Activated B cell treated with CpG ODN at 0.5 μM for 24 hours (primary cell): ENCODE measurements at places on chromosomes 2 and 18. TPM values are rescaled to one million over a fixed set of nuclear protein-coding genes. Genes with fewer than 3 reads are reported as not detected.

DNA sequence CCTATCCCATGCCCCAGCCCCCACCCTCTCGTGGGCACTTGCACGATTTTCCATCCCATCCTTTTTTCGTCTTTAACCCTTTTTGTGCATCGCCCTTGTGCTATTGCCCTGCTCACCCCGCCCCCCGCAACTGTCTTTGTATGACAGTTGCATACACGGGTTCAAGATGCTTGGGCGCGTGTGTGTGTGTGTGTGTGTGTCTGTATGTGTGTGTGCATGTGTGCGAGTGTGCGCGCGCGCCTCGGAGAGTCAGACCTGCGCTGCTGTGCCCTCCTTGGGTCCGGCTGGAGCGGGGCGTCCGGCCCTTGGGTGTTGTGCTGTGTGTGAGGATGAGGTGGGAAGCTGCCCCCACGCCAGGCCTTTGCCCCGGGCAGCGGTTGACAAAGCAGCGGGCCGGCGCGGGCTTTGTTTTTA is 230.7 kb downstream of the HAUS1 start:
- H3K36me3 ChIP-seq: no peaks in the 10 kb centered on the region
- H3K27ac ChIP-seq: no peak overlapping the region
- H3K27me3 ChIP-seq: peaks cover 59% of the 10 kb centered on the region

GRCh38 chr2:230322561-230323384 is 4.2 kb upstream of the SP140L start:
- H3K27ac ChIP-seq: peak overlapping the region; percentile 51
- H3K4me1 ChIP-seq: peaks cover 82% of the 10 kb centered on the region
- no peak overlapping the region for H3K4me3 ChIP-seq
- DNase-seq: no peak
- H3K36me3 ChIP-seq: peaks cover 21% of the 10 kb centered on the region

GRCh38 chr2:207107131-207107530 is 58.6 kb downstream of the KLF7 start:
- H3K27me3 ChIP-seq: peaks cover 2% of the 10 kb centered on the region
- peaks cover 15% of the 10 kb centered on the region for H3K4me1 ChIP-seq
- peaks cover 25% of the 10 kb centered on the region for H3K36me3 ChIP-seq
- H3K4me3 ChIP-seq: no peak overlapping the region
- no peak for DNase-seq

GRCh38 chr2:133919285-133919684 is 334.6 kb upstream of the MGAT5 start:
- H3K27ac ChIP-seq: no peak overlapping the region
- H3K4me3 ChIP-seq: no peak overlapping the region
- H3K27me3 ChIP-seq: peaks cover 6% of the 10 kb centered on the region
- no peak for DNase-seq
- no peaks in the 10 kb centered on the region for H3K4me1 ChIP-seq
- no peaks in the 10 kb centered on the region for H3K36me3 ChIP-seq

- DNase-seq: no peak
- H3K4me1 ChIP-seq: no peaks in the 10 kb centered on the region
- no peak overlapping the region for H3K4me3 ChIP-seq
- no peaks in the 10 kb centered on the region for H3K27me3 ChIP-seq
These were observed 271.4 kb downstream of the GALNT13 start for GRCh38 chr2:154143105-154143504.

LIPG gene
- total RNA-seq: 0.29 TPM in 1 of 2 replicates, not detected in the other

ALK gene
- not detected in 2 replicates for total RNA-seq

DNA sequence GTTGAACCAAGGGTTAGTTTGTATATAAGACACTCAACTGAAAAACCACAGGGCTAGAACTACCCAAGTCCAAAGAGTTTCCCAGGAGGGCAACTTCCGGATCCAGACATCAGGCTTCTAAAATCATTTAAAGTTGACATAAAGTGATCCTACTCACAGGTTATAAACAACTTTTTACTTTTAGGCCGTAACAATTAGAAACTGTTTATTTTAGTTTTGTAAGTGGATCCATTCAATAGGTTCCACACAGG is 454.6 kb downstream of the MEIS1 start:
- H3K27me3 ChIP-seq: no peaks in the 10 kb centered on the region
- H3K27ac ChIP-seq: no peak overlapping the region
- no peak overlapping the region for H3K4me3 ChIP-seq
- DNase-seq: no peak

GRCh38 chr18:39571511-39571910 is 2005.9 kb upstream of the CELF4 start:
- no peaks in the 10 kb centered on the region for H3K36me3 ChIP-seq
- no peak for DNase-seq
- no peak overlapping the region for H3K4me3 ChIP-seq
- H3K27ac ChIP-seq: no peak overlapping the region
- no peaks in the 10 kb centered on the region for H3K27me3 ChIP-seq
- no peaks in the 10 kb centered on the region for H3K4me1 ChIP-seq

- H3K4me3 ChIP-seq: no peak overlapping the region
- peaks cover 38% of the 10 kb centered on the region for H3K27me3 ChIP-seq
- no peaks in the 10 kb centered on the region for H3K4me1 ChIP-seq
- DNase-seq: no peak
- H3K27ac ChIP-seq: no peak overlapping the region
These were observed 15.3 kb upstream of the ACOXL start for GRCh38 chr2:110716959-110717645.

DNA sequence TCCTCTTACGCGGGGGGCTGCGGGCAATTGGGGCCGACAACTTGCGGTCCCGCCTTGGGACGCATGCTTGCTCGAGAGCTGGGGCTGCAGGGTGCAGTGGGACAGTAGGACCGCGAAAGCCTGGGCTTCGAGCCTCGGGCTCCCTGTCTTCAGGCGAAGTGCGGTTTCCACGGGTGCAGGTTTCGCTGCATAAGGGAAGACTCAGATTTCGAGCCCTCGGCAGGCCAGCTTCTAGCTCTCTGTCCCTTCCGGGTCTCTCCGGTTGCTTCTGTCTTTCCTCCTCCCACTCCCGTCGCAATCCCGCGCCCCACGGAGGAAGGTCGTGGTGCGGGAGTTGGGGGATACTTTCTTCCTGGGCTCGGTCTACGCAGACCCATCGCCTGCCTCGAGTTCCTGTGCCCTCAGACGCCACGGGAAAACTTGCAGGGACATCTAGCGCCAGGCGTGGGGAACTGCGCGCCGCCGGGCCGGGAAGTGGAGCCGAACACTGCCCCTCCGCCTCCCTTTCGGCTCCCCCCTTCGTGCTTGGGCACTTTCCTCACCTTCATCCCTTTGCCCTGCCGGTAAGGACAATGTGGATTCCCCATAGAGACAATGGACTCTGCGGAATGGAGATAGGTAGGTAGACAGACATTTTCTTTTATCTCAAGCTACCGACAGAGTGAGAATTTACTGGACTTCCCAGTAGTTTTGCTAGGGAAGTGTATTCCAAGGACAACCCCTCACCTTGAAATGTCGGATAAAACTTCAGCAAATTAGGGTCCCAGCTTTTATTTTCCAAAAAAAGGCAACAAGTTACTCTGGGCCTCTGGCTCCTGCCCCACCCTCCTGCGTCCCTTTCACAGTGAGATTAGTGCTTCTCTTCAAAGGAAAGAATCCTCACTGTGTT is 4.2 kb upstream of the HOXD13 start:
- peaks cover 10% of the 10 kb centered on the region for H3K4me1 ChIP-seq
- no peaks in the 10 kb centered on the region for H3K36me3 ChIP-seq

CIDEA gene
- not detected in 2 replicates for total RNA-seq

- H3K4me3 ChIP-seq: no peak overlapping the region
- DNase-seq: no peak
- no peaks in the 10 kb centered on the region for H3K4me1 ChIP-seq
These were observed 4.4 kb downstream of the TXNDC2 start for GRCh38 chr18:9890196-9890595.

DNA sequence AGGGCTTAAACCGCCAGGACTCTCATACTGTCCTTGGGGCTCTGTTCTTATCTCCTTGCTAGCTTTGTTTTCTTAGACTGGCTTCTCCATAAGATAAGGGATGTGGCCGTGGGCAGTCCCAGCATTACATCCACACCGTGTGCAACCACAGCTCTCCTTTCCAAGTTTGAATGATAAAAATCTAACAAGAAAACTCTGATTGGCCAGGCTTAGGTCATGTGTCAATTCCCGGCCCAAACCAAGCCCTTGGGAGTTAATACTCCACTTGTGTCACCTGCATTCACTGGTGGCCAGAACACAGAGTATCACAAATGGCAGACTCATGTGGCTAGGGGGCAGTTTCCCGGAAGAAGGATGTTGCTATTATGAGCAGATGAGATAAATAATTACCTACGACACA is 43.2 kb upstream of the KDM3A start:
- no peak overlapping the region for H3K4me3 ChIP-seq
- peaks cover 10% of the 10 kb centered on the region for H3K27me3 ChIP-seq
- no peak overlapping the region for H3K27ac ChIP-seq
- DNase-seq: no peak
- peaks cover 14% of the 10 kb centered on the region for H3K4me1 ChIP-seq

DNA sequence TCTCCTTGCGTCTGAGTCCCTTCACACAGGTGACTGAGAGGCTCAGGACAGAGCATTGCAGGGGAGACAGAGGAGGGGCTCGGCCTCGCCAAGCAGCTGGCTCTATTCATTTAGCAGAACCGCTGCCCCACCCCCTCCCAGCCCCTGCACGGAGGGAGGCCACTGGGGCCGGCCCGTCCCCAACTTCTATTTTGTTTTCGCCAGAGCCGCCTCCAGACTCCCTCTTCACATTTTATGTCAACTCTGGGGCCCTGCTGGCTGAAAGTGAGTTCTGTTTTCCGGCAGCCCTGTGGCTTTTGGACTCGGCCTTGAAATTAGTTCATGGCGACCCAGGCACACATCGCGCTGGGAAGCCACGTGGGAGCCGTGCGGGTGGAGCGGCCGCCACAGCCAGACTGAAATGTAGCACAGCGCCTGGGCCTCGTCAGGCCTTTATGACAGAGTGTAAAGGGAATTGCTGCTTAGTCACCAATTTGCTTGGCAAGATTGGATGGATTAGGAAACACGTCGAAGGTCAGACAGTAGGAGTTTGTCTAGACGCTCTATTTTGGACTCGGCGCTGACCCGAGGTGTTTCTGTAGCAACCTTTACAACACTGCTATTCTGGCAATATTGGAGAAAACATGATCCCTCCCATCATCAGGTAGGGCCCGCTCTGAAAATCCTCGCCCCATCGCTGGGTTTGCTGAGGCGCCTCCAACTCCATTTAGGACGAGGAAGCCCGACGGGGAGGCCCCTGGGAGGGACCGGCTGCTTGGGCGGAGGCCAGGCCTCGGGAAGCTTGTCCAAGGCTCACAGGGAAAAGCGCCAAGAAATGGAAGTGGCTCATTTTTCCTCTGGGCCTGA is 90.7 kb upstream of the CTDP1 start:
- peaks cover 4% of the 10 kb centered on the region for H3K4me1 ChIP-seq
- H3K27ac ChIP-seq: no peak overlapping the region
- H3K27me3 ChIP-seq: peaks cover 2% of the 10 kb centered on the region
- DNase-seq: no peak

CCDC74A gene
- total RNA-seq: 0.71 and 1.1 TPM in 2 replicates

GRCh38 chr2:119112230-119112629 is 46.3 kb downstream of the C1QL2 start:
- no peak for DNase-seq
- no peak overlapping the region for H3K27ac ChIP-seq
- no peak overlapping the region for H3K4me3 ChIP-seq
- no peaks in the 10 kb centered on the region for H3K36me3 ChIP-seq

DNA sequence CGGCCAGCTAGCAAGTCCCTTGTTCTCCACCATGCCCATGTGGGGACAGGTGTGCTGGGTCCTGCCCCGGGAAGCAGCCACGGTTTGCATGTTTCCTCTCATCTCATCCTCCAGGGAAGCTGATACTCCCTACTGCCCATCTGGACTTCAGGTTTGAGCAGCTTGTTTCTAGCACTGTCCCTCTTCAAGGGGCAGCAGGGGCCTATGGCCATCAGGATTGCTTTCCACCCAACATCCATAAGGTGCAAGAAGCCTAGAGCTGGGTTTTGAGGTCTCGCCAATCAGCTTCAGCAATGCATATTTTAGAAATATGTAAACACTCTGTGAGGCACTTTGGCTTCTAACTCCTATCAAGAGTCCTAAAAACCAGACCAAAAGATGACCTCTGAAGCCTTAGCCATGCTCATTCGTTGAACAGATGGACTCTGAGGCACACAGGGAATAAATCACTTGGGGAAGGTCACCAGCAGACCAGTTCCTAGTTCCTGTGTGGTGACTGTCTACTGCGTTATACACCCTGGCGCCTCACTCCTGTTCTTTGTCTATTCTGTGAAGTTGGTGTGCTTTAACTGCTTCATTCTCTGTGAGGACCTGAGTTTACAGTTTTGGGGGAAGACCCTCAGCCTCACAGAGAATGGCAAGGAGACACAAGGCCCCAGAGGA is 192.6 kb upstream of the TWIST2 start:
- no peak overlapping the region for H3K4me3 ChIP-seq
- no peak for DNase-seq
- H3K27me3 ChIP-seq: peaks cover 2% of the 10 kb centered on the region
- H3K36me3 ChIP-seq: no peaks in the 10 kb centered on the region
